Right kidney (tissue), 9 donors: ENCODE measurements at places on chromosomes 5 and 9.

GRCh38 chr5:124724357-124725039 lies 21.9 kb downstream of the ZNF608 start:
- no peak for DNase-seq

GRCh38 chr9:124020520-124021384 lies 9.2 kb downstream of the LHX2 start:
- peak; percentile 33 for DNase-seq

GRCh38 chr5:37146896-37147295 lies 102.3 kb downstream of the CPLANE1 start:
- DNase-seq = no peak

DNA sequence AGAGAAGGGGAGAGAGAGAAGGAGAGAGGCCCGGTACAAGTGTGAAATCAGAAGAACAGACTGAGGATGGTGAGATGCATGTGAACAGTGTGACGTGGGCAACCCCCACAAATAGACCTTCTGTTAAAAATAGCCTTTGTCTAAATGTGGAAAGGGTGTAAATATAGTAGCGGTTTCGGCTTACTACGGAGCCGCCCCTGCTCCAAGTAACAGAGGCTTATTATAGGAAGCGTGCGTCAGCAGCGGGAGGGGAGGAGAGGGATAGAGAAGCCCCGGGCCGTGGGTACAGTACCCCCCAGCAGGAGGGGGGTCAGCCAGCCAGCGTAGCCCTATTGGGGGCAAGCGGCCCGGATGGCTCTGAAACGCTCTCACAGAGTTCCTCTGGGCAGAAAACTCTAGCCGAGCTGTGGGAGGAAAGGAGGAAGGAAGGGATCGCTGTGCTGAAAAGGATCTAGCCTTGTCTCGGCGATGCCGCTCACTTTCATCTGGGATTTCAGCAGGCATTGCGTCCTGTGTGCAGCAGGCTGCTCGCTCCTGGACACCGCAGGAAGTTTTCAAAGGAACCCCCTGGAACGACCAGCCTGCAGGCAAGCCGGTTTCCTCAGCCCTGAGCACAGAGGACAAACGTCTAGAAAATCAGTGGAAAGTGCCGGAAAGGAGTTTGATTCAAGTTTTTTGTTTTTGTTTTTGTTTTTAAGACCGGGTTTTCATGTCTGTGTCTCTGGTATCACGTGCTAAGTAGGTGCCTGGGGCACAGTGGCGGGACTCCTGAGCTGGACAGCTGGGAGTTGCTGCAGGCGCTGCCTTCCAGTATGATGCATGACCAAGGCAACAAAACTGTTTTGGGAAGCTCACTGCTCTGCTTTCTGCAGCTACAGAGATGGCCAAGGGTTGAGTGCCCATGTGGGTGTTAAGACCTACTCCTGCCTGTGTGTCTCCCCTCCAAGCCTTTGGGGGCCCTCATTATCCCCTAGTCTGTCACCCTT lies 146.6 kb downstream of the SEC61B start:
- DNase-seq = peak; percentile 73

DNA sequence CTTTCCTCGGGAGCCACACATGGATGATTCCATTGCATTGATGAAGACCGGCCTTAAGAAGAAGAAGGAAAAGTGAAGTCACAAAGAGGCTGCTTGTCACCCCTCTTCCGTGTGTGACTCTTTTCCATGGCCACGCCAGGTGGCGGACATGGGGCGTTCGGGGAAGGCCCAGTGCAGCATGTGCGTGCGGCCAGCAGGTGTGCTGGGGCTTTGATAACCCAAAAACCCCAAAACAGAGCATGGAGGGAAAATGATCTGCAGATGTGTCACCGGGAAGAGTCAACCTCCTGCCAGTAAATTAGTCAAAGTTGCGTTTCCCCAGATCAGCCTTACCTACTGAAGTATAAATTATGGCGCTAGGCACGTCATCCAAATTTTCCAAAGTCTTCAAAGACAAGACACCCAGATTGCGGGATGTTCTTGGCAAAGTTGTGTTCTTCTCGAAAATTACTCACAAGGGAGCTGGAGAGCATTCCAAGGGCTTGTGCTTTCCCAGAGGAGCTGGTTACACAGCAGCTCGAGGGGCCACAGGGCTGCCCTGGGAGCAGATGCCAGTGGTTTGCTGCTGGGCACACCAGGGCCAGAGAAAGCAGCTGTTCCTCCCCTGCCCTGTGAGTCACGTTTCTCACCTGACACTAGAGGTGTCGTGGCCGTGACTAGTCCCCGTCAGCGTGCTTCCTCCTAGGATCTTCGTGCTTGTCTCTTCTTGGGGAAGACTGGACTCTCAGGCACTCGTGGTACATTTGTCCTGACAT lies 53.9 kb downstream of the IRX2 start:
- no peak for DNase-seq

DNA sequence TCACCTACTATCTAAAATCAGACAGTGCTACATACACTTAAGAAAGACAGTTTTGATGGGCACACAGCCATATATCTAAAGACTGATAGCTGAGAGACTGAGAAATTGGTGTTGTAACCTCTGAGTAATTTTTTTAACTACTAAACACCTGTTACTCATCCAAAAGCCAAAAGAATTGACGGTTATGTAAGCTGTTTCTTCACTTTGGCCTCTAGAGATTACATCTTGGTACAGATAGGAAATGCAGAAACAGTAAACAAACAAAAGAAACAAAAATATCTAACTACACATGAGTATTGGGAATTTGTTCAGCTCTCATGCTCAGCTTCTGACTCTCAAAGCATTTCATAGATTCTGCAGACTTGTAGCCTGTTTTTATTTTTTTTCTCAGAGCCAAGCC lies 152.1 kb upstream of the GAS1 start:
- DNase-seq = no peak

DNA sequence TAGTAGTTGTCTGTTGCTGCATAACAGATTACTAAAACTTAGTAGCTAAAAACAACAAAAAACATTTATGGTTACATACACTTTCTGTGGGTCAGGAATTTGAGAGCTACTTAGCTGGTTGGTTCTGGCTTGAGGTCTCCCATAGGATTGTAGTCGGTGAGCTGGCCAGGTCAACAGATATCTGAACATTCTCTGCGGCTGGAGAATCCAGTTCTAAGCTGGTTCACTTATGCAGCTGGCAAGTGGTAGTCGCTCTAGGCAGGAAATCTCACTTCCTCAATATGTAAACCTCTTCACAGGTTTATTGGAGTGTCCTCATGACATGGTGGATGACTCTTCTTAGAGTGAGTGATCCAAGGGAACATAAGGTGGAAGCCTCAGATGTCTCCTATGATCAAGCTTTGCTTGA lies 65.7 kb upstream of the TNFAIP8 start:
- no peak for DNase-seq

- DNase-seq = no peak
Observed at GRCh38 chr9:107751567-107752210, 262.1 kb upstream of the KLF4 start.

GRCh38 chr5:21893161-21893560 lies 960.0 kb downstream of the CDH12 start:
- no peak for DNase-seq

GRCh38 chr9:127116957-127117356 lies 5.5 kb downstream of the ANGPTL2 start:
- no peak for DNase-seq

DNA sequence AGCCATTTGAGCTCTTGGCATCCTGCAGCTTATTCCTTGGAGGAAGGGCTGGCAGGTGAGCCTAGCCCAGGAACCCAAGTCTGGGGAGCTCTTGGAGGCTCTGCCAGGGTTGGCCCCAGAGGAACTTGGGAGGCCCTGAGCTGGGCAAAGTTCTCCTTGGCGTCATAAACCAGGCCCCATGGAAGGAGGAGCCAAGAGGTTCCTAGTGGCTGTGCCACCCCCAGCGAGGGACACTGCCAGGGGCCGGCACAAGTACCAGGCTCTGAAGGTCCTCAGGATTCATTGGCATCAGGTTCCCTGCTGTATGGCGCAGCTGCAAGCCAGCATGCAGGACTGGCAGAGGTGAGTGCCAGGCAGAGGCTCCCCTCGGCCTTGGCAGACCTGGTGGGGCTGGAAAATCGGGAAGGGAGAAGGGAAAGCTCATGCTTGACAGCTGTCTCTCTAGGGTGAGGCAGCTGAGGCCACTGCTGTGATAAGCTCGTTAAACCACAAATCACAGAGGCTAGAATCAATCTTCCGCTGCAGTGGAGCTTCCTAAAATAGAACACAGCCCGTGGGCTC lies 54.6 kb upstream of the SYNPO start:
- DNase-seq = no peak

DNA sequence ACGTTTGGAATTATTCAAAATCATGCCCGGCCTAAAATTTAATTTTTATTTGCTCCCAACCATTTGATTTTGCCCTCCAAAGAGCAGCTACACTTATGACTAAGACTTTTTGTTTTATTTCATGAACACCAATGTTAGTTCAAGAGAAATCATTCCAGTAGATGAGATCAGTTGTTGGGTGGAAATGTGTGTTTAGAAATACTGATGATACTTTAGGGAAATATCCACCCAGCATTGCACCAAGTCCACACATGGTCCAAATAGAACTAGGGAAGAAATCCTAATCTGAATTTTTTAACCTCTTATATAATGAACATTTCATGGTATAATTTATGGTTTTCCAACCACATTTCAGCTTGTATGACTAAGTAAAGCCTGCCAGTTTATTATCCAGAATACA lies 28.3 kb upstream of the GOLPH3 start:
- DNase-seq = no peak

DNA sequence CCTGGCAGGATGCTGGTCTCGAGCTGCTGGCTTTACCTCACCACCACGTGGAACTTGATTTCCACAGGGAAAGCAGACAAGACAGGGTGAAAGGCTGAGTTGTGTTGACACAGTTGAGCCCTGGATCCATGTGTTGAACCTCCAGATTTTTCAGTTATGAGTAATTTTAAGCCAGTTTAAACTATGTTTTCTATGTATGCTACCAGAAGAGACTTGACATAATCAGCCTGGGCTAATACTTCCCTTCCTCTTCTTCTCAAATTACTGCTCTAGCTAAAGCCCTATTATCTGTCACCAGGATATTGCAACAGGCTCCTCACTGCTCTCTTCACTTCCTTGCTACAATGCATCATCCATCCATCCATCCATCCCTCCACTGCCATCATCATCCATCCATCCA lies 12.0 kb upstream of the PHYKPL start:
- no peak for DNase-seq

DNA sequence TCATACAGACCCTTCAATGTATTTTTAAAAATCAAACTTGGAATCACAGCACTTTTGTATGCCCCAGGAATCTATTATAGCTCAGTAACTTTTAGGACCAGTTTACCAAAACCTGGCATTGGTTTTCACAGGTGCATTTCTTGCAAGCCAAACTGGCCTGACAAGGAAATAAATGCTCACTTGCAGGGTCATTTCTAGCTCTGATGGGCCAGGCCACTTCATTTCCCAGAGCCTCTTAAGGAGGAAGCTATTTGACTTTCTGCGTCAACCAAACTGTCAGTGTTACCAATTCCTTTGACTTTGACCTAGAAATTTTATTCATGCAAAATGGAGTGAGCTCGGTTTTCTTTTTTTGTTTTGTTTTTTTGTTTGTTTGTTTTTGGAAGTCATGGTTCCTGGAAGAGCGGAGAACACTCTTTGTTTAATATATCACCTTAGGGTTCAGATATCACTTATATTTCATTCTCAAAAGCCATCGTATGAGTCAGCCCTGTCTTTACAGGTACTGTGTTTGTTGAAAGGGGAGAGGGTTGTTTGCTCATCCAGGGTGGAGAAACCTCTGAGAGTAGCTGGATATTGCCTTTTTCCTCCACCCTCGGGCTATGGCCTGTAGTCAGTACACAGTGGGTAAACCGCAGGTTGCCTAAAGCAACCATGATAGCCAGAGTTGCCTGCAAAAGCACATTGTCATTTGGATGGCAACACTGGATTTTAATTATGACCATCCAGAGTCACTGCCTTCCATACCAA lies 58.9 kb downstream of the GNA14 start:
- DNase-seq = no peak

GRCh38 chr9:114434878-114435311 lies 47.1 kb upstream of the AKNA start:
- peak; percentile 37 for DNase-seq

GRCh38 chr9:14693251-14693861 lies at the start of gene ZDHHC21:
Gene ZDHHC21, minus strand, starts transcription at chr9:14693432. Its CDS starts 19,092 bp downstream, at chr9:14674340.
- DNase-seq = peak; percentile 86

- DNase-seq = no peak
Observed at GRCh38 chr9:123778232-123778902, 151.6 kb downstream of the DENND1A start.

- DNase-seq = no peak
Observed at GRCh38 chr9:27491154-27491553, 32.9 kb upstream of the IFNK start.

- DNase-seq = no peak
Observed at GRCh38 chr5:168299372-168299771, 7.9 kb downstream of the WWC1 start.

GRCh38 chr5:109299557-109299956 lies 110.2 kb downstream of the PJA2 start:
- no peak for DNase-seq

- DNase-seq = no peak
Observed at GRCh38 chr5:85533341-85534047, 1084.2 kb upstream of the COX7C start.

- DNase-seq = no peak
Observed at GRCh38 chr5:72427488-72428437, 79.4 kb downstream of the ZNF366 start.

DNA sequence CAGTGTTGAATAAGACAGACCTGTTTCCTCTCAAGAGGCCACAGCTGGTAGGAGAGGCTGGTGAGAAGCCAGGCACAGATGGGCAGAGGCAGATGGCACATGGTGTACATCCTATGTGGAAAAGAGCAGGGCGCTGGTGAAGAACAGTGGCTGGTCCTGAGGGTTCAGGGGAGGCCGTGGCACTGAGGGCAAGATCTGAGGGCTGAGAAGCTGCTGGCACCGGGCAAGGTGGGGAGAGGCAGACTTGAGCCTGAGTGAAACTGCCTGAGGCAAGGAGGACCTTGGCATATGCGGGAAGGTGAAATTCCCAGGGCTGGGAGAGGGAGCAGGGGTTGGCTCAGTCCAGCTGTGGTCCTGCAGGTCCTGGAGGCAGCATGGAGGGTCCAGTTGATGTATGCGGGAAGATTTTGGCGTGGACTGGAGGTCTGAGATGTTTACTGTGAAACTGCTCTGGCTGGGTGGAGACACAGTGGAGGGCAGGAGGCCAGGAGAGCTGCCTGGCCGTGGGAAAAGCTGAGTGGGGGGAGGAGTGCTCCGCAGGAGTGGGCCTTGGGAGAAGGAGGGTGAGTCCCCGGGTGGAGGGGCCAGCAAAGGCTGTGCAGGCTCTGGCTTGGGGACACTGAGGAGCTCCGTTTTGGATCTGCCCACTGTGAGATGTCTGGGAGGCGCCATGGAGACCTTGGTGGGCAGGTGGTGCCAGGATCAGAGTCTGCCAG lies 2.6 kb downstream of the MAN1B1 start:
- no peak for DNase-seq

GRCh38 chr5:139050432-139050831 lies 147.7 kb downstream of the SIL1 start:
- no peak for DNase-seq

DNA sequence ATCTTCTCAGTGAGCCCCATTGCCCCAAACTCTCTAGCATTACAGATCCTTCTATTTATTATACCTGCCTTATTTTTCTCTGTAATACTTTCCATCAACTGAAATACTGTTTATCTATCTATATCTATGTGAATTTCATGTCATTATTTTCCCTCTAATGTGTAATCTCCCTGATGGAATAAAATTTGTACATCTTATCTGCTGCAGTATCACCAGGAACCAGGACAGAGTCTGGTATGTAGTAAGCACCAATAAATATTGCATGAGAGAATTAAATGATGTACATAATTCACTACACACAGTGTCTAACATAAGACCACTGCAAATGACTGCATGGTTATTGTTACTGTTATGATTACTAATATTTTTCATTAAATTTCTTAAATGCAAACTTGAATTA lies 759.1 kb downstream of the PRELID2 start:
- DNase-seq = no peak

GRCh38 chr5:72018143-72018803 lies 89.0 kb upstream of the MAP1B start:
- DNase-seq = no peak
